ENCODE measurements at places on chromosomes 7 and 10.
A peak's percentile ranks its signal among the peaks of the same experiment; 100 is the strongest.

- DNase-seq: no peak
These were observed 33.2 kb upstream of the HABP2 start for GRCh38 chr10:113519681-113520115.

- no peak for DNase-seq
These were observed 1034.5 kb downstream of the REEP3 start for GRCh38 chr10:64555666-64556065.

- no peak for DNase-seq
These were observed 127.2 kb upstream of the SP8 start for GRCh38 chr7:20913853-20914252.

DNA sequence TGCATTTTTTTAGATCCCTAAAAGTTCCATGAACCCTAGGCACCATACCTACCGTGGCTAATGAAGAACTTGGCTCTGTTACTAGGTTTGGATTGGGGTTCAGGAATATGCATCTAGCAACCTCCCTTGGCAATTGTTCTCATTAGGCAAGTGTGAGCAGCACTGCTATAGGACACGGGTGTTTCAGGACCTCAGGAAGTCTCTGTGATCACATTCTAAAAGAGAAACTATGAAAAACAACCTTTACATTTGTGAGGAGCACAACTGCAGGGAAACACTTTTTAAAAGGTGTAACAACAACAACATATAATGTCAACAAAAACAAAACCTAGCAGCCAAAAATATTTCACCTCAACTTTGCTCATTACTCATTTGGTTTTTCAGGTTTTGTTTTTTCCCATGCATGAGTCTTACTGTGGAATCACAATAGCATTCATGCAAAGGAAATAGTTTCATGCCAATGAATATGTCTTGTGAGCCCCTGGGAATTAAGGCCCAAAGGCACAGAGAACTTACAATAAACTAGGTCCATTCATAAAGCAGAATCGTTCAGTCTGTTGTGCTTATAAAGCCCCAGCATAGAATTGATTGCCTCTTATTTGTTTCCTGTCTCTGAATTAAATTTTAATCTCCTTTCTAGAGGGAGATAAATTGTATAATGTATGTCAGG is 255.7 kb upstream of the DGKB start:
- DNase-seq: peak; percentile 76

DNA sequence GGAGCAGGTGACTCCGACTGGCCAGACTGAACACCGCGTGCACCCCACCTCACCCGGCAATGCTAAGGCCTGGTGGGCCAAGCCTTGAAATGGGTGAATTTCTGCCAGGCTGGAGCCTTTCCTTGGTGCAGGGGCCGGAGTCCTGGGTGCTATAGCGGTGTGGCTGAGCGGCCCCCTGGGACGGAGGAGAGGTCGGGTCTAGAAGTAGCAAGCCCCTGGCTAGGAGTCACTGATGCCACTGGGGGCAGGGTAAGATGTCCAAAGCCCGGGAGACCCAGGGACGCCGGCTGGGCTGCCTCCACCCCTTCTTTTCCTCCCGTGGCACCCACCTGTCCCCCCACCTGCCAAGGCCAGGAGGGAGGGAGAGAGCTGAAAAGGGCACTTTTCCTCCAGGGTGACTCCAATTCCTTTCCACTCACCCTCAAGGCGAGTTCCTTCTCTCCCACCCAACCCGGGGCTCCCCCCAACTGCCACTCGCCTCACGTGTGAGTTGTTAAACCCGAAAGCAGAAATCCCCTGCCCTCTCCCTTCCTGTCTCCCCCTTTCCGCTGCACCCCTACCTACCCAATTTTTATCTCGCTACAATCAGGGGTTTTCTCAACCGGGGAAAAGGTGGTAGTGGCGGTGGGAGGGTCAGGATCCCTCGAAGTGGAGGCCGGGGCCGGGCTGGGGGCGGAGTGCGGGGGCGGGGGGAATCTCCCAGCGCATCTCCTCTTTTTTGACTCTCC is 6.0 kb upstream of the GATA3 start:
- no peak for DNase-seq

- DNase-seq: no peak
These were observed 5.0 kb downstream of the NOLC1 start for GRCh38 chr10:102157224-102157623.

DNA sequence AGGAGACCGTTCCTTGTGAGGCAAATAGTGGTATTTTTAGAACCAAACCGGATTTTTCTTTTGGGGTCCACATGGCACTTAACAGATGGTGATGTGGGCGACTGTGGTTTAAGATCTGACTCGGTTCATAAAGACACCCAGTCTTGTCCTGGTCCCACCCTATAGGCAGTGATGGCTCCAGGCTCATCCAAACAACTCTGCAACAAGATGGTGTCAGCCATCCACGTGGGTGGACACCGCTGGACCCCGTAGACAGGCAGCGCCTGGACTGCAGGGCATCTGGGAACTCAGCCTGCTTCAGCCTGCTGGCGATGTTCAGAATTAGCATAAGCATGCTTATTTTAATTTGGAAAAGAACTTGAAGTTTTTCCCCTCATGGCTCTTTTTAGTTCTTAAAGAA is 258.4 kb upstream of the FZD1 start:
- no peak for DNase-seq

DNA sequence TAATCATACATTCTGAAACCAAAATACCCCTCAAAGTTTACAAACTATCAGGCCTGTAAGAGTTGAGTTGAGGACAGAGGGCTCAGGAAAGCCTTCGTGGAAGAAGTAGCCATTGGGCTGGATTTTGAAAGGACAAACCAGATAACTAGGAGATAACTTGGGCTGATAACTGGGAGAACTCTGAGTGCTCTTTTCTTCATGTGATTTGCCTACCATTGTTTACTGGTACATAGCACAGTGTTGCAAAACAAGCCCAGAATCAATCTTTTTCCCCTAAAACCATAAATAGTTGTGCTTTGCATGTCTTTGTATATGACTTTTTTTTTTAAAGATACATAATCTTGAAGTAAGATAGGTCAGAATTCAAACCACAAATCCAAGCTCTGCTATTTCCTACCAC is 106.7 kb upstream of the ITGB1 start:
- no peak for DNase-seq

DNA sequence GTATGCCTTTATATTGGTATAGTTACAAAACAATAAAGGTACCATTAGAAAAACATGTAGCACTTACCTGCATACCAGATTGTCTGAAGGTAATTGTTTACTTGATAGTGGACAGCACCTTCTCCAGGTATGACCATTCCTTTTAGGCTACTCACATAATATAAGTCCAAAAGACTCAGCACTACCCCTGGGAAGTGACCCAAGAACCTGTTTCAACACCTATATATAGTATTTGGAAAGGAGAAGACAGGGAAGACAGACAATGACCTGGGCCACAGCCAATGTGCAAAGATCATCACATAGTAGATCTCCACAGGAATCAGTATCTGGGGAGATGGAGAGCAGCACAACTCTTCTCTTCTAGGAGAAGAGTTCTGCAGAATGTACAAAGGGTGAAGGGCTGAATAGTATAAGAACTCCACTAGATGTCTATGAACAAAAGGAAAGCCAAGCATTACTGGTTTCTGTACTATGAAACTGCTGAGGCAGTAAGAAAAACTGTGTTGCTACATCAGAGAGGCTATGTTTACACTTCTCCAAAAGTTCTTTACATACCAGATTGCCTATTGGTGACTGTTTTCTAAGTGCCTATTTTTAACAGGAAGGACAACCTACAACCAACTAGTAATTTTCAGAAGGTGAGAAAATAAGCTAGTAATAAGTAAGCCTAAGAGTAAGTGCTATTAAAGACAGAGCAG is 159.2 kb downstream of the BTAF1 start:
- DNase-seq: no peak

GRCh38 chr7:4791738-4792536 is 16.5 kb downstream of the AP5Z1 start:
- DNase-seq: peak; percentile 55

GRCh38 chr10:92891885-92892690 is 43.8 kb downstream of the EXOC6 start:
- peak; percentile 82 for DNase-seq

- DNase-seq: no peak
These were observed 28.2 kb upstream of the ZPBP start for GRCh38 chr7:50121286-50121685.

DNA sequence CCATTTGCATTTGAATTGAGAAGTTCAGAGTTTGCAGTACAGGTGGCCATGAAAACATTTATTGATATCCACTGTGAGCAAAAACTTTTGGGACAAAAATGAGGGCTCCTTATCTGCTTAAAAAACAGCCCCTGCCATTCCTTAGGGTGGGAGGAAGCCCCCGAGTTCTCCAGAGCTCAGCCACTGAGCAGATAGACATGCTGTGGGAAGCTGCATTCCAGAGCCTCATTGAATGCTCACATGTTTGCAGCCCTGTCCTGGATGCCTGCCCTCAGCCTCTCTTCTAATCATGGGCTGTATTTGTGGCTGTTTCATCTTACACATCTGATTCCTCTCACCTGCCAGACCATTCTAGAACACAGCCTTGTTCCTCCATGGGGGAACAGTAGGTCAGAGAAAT is 33.3 kb downstream of the PLPP4 start:
- no peak for DNase-seq

- no peak for DNase-seq
These were observed 22.1 kb downstream of the ACSL5 start for GRCh38 chr10:112395809-112396530.

- DNase-seq: no peak
These were observed 861.5 kb downstream of the ANKRD7 start for GRCh38 chr7:119086026-119086425.

- no peak for DNase-seq
These were observed 49.2 kb downstream of the RHOBTB1 start for GRCh38 chr10:60894786-60895185.

- no peak for DNase-seq
These were observed 37.7 kb upstream of the HDAC9 start for GRCh38 chr7:18457832-18458231.

- peak; percentile 18 for DNase-seq
These were observed 2.1 kb upstream of the IDE start for GRCh38 chr10:92575961-92576360.

- no peak for DNase-seq
These were observed 37.2 kb upstream of the PAPSS2 start for GRCh38 chr10:87622314-87623004.

DNA sequence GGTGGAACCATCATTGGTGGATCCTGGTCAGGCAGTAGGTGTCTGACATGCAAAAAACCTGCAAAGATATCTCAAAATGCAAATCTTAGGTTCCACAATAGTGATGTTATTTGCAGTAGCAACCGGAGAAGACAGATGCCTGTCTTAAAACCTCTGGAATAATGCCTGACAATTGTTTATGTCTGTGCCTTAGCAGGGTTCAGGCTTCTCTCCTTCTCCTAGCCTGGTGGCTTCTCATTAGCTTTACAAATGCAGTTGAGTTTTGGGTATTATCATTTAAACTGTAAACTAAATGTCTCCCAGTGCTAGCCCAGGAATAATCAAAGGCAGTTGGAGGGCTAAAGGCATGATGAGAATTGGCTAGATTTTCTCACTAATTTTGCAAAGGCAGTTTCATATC is 146.3 kb upstream of the NRG3 start:
- no peak for DNase-seq

DNA sequence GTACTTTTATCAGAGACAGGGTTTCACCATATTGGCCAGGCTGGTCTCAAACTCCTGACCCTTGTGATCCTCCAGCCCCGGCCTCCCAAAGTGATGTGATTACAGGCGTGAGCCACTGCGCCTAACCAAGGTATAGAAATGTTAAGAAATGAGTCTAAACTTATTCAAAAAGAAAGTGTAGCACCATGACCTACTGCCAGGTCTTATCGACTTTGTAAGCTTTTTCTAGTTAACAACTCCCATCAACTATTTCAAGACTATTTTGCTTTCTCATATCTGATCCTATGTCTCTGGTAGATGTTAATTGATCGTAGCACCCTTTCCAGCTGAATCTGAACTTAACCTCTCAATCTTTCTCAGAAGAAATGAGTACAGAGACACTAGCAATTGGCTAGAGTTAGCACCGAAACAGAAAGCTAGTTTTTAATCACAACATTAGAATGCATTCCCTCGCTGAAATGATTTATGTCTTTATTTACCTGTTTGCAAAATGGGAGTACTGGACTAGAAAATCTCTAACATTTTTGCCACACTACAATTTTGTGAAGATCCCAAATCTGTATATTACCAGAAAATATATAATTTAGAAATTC is 114.0 kb upstream of the HGF start:
- DNase-seq: no peak

DNA sequence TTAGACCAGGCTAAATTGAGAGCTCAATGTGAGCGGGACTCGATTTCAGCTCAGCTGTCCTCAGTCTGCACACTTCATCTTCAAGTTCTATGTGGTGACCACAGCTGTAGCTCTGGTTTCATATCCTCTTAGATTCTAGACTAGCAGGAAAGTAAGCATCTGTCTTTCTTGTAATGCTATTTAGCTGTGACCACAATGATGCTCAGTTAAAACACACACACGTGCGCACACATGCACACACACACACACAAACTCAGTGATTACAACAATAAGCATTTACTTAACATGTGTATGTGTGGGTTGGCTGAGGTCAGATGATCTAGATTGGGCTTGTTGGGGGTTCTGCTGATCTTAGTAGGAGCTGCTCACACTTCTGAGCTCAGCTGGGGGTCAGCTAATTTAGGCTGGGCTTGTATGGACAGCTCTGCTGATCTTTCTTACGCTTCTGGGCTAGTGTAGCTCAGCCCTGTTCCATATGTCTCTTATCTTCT is 82.5 kb downstream of the ZNF365 start:
- no peak for DNase-seq

DNA sequence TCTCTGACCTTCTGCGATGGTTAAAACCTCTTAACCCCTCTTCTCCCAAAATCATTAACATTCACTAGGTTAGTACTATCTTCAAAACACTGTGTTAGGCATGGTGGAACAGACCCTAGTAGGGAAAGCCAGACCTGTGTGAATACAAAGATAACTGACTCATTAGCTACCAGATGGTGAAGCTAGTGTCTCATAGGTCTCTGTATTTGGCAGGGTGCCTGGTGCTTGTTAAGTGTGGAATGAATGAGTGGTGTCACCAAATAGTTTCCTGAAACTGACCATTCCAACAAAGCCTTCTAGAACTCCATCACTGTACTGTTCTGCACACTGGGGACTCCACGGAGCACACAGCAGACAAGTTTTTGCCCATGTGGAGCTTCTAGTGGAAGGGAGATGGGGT is 27.7 kb upstream of the TM9SF3 start:
- DNase-seq: peak; percentile 80

GRCh38 chr7:25244254-25245033 is 16.2 kb upstream of the NPVF start:
- no peak for DNase-seq
